ENCODE measurements at places on chromosomes 6 and 20.

GRCh38 chr6:126054258-126054702 lies 67.9 kb downstream of the TRMT11 start:
- peak; percentile 38 for DNase-seq

DNA sequence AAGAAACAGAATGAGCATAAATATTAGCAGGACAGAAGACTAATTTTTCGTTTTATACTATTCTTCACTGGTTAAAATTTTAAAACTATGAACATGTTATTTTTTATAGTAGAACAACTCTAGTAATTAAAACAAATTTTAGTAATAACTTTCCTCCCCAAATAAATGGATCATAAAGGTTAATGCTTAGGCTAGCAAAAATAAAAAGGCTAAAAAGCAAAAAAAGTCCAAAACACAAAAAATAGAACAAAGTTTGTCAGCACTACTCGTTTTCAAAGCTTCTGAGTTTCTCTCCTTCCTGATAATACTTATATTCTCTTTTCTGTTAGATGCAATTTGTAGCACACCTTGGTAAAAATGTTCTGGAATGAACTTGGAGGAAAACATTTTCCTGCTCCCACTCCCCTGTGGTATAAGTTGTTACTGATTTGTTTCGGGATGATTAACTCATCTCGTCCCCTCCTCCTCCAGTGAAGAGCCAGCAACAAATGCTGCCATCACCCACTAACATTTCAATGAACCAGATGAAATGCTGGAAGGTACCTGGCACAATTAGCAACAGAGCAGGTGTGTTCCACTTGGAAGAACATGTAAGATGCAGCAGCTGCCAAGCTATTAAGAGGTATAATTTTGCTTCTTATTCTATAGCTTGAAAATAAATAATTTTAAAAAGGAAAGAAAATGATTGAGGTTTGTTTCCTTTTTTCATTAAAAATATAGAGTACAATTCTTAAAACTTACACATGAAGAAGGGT lies 130.5 kb downstream of the MYB start:
- DNase-seq = no peak

DNA sequence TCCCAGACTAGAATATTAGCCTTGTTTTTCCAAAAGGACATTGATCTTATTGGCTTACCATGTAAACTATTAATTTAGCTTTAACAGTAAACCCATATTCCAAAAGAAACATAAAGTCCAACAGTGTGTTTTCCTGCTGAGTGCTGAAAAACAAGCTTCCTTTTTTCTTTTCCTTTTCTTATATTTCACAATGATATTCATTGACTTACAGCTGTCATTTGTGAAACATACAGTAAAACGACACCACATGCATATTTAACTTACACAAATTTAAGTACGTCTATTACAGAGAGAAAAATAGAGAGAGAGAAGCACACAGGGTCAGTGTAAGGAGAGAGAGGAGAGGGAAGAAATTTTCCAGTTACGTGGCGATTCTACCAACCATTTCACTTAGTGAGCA lies 543.9 kb upstream of the JARID2 start:
- no peak for DNase-seq

DNA sequence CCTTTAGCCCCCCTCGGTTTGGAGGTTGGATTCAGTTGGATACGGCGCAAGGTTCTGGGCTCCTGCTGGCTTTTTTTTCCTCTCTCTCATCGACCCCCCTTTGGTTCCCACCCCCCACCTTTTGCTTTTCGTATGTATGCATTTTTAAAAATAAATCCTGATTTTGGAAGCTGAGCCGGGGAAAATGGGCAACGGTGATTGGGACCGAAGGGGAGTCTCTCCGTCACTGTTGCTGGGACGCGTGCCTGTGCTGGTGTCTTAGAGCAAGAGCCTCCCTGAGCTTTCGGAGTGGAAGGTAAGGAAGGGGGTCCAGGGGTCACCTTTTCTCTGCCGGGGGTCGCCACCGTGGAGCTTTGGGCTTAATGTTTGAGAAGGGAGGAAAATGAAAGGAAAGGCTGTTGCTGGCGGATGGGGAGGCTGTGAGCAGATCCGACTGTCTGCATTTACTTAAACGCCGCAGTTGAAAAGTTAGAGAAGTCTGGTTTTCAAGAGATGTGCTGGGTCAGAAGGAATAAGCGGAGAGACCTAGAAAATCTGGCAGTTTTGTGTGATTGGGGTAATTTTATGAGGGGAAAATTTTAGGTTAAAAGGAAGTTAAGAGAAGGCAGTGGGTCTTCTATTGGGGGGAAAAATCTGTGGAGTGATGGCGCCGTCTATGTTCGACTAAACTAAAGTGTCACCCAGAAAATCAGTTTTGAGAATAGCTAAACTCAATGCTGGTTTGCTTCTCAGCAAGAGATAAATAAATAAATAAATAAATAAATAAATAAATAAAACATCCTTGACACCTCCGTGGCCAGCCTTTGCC lies 828 bp downstream of the ADGRB3 start:
- no peak for DNase-seq

- DNase-seq = no peak
Measured at GRCh38 chr6:6610031-6610591, 21.6 kb downstream of the LY86 start.

DNA sequence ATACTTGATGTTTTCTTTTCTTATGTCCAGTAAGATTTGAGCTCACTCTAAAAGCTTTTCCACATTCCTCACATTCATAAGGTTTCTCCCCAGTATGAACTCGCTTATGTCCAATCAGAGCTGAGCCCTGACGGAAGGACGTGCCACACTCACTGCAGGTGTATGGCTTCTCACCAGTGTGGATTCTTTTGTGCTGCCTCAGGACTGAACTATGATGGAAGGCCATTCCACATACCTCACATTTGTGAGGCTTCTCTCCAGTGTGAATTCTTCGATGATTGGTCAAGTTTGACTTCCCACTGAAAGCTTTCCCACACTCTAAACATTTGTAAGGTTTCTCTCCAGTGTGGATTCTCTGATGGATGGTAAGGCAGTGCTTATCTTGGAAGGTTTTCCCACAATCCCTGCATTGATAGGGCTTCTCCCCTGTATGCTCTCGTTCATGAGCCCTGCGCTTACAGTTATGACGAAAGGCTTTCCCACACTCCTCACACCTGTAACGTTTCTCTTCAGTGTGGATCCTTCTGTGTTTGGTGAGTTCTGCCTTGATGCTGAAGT lies 9.9 kb downstream of the ZNF311 start:
- no peak for DNase-seq

DNA sequence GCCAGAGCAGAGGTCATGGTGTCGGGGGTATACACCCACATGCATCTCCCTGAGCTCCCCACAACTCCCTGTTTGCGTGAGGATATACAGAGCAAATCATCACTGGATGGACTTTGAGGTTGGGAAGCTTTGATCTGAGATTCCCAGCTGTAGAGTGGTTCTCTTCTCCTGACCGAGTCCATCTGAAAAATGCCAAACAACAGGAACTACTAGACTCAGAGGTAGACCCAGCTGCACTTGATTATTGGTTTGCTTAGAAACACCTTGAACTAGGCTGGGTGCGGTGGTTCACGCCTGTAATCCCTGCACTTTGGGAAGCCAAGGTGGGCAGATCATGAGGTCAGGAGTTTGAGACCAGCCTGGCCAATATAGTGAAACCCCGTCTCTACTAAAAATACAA lies 125.0 kb downstream of the UNC5CL start:
- DNase-seq = no peak

DNA sequence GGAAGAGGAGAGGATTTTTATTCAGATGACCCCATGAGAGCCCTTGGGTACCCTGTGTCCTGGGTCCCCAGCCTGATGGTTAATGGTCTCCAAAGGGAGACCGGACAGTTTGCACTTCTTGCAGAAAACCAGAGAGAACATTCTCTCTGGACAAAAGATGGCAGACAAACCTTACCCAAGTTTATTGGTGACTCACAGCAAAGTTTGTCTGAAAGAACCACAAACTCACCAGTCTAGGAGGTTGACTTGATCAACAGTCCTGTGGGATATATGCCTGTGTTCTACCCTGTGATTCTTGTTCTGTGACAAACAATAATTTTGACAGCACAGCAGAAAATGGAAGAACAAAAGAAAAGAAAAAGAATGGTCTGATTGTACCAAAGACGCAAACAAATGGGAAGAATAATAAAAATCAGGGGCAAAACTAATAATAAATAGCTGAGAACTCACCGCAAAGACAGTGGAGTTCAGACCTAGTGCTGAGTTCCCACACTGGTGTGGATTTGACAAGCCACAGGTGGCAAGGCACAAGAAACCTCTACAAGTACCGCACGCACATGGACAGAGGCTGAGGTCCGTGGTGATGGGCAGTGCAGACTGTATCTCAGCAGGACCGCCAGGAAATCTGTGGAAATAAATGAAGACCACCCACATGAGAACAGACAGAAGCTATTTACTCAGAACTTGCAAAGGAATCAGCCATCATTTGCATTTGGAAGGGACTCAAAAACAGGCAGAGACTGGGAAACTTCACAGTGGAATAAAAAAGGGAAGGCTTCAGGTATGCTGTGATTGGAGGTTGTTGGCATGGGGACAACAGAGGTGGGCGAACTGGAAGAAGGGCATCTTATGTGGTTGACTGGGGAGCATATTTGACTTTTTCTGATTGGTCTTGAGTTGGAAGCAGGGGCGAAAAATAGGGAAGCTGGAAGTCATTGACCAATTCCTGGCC lies 246.3 kb upstream of the RNF24 start:
- no peak for DNase-seq
